Activated gamma-delta T cell treated with Interleukin-2 at 50 U/mL for 16 hours (primary cell): ENCODE measurements at places on chromosomes 7 and 10.

GRCh38 chr10:116593139-116593740, 2.5 kb downstream of the PNLIPRP1 start:
- DNase-seq = no peak

DNA sequence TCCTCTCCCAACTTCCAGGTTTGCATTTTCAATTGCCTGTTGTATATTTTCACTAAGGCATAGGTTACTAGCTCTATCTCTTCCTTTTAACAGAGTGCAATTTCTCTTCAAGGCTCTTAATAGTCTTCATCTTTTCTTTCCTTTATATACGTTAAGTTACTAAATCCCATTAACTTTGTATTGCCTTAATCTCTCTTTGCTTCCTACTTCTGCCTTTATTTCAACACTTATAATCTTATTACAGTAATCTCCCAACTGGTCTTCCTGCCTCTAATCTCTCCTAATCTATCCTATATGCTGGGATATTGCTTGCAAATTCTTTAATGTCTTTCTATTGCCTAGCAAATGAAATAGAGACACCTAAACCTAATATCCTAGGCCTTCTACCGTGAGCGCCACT, 26.1 kb downstream of the ST7 start:
- DNase-seq = no peak

- DNase-seq = peak; percentile 32
Measured at GRCh38 chr7:129376076-129376777, 58.0 kb upstream of the STRIP2 start.

GRCh38 chr10:120793088-120793487, 58.1 kb upstream of the WDR11 start:
- no peak for DNase-seq

- no peak for DNase-seq
Measured at GRCh38 chr7:80312139-80312661, 177.6 kb downstream of the GNAI1 start.

DNA sequence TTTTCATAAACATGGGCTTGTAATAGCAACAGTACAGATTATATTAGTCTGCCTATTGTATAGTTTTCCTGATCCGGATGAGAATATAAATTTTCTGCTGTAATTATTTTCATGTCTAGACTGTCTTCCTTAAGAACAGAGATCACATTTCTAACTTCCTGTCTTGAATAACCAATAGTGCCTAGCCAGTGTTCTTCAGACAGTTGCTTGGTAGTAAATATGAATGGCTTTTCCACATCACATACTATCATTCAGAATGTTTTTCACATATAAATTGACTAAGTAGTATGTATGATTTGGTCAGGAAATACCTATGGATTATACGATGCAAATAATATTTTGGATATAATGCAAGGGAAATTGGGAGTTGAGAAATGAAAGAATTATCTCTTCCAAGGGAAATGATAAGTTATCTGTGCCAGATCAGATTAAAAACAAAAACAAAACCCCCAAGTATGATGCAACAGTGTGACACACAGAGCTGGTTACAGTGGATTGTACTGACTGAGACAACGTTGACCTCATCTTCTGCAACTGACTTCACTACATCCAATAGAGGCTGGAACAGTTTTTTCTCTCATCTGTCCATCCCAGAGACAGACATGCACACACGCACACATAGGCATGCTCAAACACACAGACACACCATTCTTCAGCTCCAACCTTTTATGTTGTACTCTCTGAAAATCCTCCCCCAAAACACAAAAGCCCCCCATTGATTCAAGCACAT, 16.4 kb downstream of the ITGA8 start:
- DNase-seq = no peak

- DNase-seq = no peak
Measured at GRCh38 chr10:86254526-86255174, 111.9 kb downstream of the GRID1 start.
